ENCODE measurements at places on chromosomes 5 and 9.
A peak's percentile ranks its signal among the peaks of the same experiment; 100 is the strongest.

DNA sequence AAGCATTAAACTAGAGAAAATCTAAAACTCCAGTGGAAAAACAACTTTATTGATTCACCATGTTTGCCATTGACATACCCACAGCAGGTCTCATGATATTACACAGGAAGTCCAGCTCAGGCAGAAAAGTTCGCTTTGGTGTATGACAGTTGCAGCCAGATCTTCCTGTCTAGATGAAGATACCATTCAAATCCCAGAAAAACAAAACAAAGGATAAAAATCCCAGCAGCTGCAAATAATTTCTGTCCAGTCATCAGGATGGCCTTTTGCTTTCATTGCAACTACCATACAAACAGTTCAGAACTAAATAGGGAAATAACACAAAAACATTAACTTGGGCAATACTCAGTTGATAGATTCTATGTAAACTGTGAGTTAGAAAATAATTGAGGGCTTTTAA, 136.0 kb upstream of the NREP start:
- DNase-seq: no peak

- no peak for DNase-seq
These were observed 115.9 kb downstream of the ATPSCKMT start for GRCh38 chr5:10133830-10134229.

- DNase-seq: no peak
These were observed 43.6 kb upstream of the SYNPO start for GRCh38 chr5:150596826-150597225.

- no peak for DNase-seq
These were observed 11.3 kb downstream of the C9orf50 start for GRCh38 chr9:129609486-129610212.

DNA sequence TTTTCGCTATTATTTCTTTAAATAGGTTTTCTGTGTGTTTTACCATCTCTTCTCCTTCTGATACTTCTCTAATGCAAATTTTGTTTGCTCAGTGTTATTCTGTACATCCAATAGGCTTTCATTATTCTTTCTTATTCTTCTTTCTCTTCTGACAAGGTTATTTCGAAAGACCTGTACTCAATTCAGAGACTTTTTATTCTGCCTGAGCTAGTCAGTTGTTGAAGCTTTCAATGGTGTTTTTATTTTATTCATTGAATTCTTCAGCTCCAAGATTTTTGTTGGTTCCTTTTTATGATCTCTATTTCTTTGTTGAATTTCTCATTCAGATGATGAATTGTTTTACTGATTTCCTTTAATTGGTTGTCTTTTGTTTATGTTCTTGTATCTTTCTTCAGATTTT, 706.2 kb downstream of the NR2F1-AS1 start:
- DNase-seq: no peak

GRCh38 chr5:72130351-72130761, 23.1 kb downstream of the MAP1B start:
- DNase-seq: no peak

DNA sequence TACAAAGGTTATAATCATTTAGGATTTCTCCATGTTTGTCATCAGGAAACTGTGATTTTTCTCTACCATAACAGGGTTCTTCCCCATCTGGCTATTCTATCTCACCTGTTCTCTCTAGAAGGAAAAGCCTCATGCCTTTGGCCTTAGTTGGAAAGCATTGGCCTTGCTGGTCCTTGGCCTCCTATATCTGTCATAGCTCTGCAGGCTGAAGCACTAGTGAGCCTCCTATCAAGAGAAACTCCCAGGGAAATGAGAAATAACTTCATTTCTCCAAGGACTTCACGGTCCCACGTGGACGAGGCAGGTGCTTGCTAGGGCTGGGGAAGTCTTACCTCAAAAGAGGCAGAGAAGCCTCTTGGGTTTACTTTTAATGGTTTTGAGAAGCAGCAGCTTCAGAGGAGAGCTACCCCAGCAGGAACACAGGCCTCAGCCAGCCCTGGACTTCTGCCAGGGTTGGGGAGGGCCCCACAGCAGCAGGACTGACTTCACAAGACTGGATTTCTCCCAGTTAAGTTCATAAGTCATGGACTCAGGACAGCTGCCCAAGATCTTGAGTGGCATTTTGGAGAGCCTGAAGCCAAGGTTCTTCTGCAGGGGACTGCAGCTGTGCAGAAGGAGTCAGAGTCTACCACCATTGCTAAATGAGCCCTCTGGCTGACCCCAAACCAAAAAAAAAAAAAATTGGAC, 15.8 kb upstream of the PSAT1 start:
- DNase-seq: no peak

DNA sequence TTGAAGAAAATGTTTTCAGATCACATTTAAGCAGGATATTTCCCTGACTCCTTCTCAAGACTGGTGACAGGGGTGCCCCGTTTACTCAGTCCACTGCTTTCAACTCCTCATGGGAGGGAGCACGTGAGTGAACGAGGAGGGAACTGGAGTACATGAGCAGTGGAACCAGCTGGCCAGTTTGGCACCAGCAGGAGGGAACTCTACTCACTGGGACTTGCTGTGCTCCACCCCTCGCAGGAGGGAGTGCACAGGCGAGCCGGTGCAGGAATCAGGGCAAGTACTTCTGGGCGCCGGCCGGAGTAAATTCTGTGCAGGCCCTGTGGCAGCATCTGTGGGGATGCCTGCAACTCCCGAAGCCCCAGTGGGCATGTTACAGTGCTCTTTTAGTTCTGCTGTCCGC, 1941.1 kb upstream of the C9orf72 start:
- no peak for DNase-seq

DNA sequence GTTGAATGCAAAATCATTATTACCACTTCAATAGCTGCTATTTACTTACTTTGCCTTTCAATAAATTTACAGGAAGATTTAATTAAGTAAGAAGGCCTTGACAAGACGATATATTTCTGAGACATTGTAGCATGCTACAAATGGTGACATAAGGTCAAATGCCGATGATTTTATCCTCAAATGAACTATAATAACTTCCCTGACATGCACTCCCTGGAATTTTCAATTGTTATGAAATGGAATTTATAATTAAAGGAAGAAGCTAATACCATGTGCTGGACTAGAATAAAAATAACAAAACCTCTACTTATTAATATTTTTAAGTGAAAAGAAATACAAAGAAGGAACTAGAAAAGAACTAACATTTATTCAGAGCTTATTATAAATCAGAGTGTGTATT, 30.2 kb upstream of the ITGA1 start:
- DNase-seq: no peak

- no peak for DNase-seq
These were observed 23.4 kb downstream of the BTNL9 start for GRCh38 chr5:181063514-181063913.

DNA sequence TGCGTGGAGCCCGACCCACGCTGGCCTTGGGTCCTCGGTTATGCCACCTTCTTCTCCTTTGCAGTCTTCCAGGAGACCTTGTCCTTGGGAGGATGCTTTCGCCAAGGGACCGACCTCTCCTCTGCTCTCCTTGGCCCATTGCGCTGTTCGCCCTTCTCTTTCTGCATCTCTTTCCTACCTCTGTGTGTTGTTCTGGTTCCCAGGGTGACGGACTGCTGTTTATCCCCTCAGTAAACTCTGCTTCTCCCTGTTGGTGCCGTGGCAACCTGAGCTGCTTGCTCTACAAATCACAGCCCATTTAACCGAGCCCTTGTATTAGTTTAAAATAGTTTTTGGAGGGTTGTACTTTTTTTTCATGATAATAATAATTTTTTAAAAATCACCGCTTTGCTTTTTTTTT, 97.9 kb downstream of the DAPK1 start:
- DNase-seq: no peak

GRCh38 chr9:114198249-114199040, 43.1 kb downstream of the COL27A1 start:
- DNase-seq: no peak

GRCh38 chr5:176447591-176447977, 601 bp upstream of the FAF2 start:
- DNase-seq: no peak

DNA sequence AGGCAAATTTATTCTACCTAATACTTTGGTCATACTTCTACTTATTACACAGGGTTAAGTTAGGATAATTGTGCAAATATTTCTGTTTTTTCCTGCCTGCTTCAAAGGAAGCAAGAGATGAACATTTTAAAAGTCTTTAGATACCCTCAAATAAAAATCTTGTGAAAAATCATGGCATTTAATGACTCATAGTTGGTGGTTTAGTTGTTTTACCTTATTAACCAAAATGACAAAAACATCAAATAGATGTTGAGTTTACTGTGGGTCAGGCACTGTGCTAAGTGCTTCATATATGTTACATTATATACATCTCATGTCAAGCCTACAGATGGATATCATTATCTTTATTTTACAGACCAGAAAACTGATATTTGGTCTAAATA, 54.4 kb downstream of the ZNF474 start:
- no peak for DNase-seq

DNA sequence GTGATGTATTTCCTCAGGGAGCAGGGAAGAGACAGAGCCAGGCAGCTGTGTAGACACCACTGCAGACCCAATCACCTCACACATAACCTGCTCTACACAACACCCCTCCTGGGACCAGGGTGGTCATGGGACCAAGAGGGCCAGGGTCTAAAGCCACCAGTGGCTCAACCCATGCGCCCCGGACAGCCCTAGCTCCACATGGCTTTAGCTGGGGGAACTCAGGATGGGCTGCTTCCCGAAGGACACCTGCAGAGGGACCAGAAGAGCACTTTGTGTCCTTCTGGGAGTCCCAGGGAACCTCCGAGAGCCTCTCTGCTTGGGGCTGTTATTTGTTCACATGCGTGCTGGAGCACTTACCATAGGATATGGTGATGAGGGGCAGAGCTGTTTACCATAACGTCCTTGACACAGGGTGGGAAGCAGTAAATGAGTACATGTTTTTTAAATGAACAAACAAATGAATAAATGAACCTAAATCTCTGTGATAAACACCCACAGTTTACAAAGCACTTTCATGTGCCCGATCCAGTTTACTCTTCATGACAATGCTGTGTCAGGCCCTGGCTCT, 12.3 kb downstream of the SEPTIN8 start:
- DNase-seq: no peak

DNA sequence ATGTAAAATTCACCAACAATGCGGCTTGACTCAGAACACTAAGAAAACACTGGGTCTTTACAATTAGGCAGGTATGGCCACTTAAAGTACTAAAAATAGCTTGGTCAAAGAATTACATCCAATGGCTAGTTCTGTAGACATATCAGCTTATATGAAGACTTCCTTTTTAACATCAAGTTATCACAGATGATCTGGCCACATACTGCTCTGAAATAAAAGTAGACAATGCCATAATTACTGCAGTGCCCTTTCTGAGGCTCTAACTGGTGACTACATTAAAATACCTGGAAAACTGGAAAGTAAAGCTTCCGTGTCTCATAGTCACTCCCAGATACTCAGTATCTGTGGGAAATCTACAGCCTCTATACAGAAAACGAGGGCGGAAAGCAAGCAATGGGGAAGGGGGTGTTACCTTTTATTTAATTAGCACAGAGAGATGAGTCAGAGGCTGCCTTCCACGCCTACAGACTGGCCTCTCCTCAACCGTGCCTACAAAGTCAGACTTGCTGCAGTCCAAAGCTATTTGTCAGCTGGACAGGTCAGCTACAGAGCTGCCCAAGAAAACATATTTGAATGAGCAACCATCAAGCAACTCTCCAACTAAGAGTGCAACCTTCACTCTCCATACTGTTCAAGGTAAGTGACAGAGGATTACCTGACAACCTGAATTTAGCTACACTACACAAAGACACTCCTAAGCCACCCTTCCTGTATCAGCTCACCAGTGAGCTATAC, 8.7 kb downstream of the SERINC5 start:
- peak; percentile 92 for DNase-seq

- DNase-seq: no peak
These were observed 124.2 kb downstream of the WNK2 start for GRCh38 chr9:93308158-93308602.

GRCh38 chr9:117278020-117278419, 136.8 kb downstream of the ASTN2 start:
- DNase-seq: no peak

DNA sequence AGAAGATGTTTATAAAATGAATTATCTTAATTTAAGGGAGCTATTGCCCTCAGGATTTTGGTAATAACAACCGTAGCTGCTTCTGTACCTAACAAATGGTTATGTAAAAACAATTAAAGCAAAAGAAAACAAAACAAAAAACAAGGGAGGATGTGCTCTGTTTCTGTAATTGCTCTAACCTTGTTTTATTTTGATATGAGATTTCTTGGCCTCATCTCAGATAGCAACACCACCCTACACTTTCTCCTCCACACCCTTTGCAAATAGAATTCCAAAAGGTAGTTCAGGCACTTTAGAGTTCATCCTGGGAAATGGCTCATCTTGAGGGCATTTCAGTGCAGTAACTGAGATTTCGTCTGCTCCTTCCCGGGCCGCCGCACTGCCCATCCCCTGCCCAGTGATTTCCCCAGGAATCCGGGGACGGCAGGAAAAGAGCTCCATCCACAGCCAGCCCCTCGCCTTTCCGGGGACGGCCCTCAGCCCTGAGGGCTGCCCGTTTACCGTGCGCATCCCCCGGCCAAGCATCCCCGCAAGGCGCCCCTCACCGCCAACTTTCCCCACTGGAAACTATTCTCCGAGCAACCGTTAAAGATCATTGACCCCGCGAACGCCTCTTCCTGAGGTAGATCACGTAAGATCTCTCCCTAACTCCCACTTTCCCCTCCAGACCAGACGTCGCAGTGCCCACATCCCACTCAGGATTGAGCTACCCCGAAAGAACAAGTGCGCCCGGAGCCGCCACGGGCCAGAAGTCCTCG, 1.2 kb downstream of the FNBP1 start:
- DNase-seq: peak; percentile 38

GRCh38 chr5:136054142-136055019, 25.6 kb downstream of the TGFBI start:
- no peak for DNase-seq

GRCh38 chr5:105659396-105659795, 2011.3 kb downstream of the EFNA5 start:
- no peak for DNase-seq

DNA sequence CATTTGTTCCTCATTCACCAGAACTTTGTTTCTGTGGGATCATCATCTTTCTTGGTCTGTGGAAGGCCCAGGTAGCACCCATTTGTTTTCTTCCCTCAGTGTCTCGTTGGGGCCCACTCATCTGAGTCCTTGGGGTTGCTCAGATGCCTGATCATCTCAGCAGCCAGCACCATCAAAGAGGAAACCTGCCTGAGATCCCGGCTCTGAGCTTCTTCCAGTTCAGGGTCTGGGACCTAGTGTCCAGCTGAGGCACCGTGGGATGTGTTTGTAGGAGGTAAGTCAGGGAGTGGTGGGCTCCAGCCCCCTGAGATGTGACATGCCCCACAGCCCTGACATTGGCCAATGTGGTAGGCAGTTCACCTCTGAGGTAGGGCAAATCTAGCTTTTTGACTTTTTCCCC, 9.4 kb upstream of the CD180 start:
- DNase-seq: no peak

GRCh38 chr9:22913026-22913425, 466.4 kb downstream of the DMRTA1 start:
- DNase-seq: no peak

All from LoVo (cell line).